ENCODE measurements at places on chromosomes 12 and 14.

DNA sequence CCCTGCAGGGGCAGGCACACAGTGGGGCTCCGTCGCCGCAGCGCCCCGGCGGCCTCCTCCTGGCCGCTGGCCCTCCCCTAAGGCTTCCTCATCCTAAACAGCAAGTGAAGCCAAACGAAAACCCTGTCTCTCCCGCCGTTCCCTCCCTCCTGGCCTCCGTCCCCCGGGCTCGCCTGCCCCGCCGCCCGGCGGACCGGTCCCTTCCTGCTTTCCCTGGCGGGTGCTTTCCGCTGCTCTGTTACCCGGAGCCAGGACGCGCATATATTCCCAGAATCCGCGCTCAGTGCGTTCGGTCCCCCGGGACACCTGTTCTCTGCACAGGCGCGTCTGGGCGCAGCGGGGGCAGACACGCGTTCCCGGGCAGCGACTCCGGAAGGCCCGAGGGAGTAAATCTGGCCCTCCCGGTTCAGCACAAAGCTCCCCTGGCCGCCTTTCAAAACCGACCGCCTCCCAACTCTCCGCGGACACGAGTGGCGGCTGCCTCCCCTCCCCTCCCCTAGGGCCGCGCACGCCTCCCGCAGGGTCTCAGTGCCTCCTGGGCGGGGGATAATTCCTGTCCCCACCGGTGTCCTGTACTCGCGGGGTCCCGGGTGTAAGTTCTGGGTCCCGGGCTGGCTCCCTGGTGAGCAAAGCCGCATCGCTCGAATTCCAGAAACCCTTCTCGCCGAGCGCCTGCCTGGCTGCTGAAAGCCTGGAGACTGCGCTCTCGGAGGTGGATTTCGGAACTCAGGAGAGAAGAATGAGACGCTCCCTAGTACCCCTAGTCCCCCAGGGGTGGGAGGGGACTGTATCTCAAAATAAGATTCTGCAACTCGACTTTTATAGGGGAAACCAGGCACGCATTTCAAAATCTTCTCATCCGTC, 21.4 kb upstream of the CEP170B start:
- DNase-seq: peak; percentile 27

GRCh38 chr14:50839048-50839447, 8.1 kb upstream of the NIN start:
- no peak for DNase-seq

DNA sequence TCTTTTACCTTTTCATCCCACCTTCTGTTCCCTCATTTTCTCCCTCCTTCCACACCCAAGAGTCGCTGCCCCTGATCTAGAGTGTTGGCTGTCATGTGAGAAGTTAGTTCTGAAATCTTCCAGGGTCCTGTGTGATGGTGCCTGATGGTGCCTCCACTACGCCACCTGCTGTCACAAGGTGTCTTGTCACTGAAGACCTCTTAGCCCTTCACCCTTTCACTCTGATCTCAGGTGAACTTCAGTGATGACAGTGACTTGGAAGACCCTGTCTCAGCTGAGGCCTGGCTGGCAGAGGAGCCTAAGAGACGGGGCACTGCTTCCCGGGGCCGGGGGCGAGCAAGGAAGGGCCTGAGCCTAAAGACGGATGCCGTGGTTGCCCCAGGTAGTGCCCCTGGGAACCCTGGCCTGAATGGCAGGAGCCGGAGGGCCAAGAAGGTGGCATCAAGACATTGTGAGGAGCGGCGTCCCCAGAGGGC, 7.6 kb upstream of the PFDN5 start:
- DNase-seq: peak; percentile 20

DNA sequence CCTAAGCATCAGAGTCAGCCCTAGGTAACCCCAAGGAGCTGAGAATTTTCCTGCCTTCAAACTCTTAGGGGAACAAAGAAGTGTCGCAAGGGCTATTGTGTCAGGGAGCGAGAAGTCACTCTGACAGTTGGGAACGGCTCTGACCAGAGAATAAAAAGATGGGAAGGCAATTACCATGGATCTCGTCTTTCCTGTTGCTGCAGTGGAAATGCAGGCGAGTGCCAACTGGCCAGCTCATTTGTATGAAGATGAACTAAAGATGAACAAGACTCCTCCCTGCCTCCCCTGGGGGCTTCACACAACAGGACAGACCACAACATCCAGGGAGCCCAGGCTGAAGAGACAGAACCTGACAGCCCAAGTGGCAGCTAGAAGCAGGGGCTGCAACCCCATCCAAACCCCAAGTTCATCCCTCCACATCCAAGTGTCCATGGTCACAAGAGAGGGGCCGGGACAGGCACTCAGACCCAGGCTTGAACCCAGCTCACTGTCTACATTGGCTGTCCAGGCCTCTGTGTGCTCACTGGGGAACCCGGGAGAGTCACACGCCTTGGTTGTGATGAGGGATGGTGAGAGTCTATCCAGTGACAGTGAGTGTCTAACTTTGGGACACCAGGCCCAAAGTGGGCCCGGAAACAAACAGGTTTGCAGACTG, 322.4 kb downstream of the BCL11B start:
- DNase-seq: no peak

DNA sequence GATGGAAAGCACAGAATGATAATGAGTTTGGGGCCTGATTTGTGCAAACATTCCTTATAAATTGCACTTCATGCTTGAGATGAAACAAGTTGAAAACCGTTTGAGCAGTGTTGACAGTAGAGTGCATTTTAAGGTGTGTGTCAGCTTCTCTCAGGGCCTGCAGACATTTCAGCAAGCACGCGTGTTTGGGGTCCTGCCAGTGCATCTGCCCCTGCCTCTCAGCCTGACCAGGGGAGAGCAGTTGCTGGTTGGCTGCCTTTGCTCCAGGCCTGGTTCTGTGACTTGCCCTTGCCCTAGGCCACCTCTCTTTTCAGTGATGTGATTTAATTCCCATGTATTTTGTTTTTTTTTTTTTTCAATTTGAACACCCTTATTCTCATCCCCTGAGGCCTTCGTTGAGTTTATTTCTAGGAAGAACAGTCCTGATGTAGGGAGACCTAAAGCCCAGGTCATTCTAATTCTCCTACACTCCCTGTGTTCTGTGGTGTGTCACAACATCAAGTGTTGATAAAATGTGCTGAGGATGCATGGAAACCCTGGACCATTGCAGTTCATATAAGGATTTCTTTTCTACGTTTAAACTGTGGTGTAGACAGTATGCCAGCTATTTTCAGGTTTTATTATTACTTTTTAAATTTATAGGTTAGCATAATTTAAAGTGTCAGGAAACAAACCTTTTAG, 40.1 kb upstream of the AMN start:
- no peak for DNase-seq

GRCh38 chr14:76985540-76986230, 42.8 kb downstream of the IRF2BPL start:
- no peak for DNase-seq
